Stimulated activated CD8-positive, alpha-beta memory T cell treated with anti-CD3 and anti-CD28 coated beads, Interleukin-2, amount 100 ng/mL, for 1 hour (primary cell): ENCODE measurements at places on chromosomes 16 and 17.

DNA sequence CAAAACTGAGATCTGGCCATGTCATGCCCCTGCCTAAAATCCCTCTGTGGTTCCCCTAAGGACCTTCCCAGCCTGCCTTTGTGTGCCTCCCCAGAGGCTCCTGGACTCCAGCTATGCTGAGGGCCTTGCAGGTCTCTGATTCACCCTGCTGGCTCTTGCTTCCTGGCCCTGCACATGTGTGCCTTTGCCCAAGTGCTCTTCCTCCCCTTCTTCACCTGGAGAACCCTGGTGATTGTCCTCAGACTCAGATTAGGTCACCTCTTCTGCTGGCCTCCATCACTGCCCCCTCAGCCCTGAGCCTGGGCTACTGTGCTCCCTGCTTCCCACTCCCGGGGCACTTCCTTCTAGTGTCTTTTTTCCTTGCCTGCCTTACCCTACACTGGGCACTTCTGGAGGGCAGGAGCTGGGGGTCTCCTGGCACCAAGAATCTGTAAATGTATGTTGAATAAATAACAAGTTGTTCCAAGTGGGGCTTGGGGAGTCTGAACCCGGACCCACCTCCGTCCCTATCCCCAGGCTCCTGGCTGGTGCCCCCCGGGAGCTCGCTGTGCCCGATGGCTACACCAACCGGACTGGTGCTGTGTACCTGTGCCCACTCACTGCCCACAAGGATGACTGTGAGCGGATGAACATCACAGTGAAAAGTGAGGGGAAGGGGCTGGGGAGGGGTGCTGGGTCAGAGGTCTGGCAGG lies 7.8 kb downstream of the ITGA3 start:
- no peak for DNase-seq

DNA sequence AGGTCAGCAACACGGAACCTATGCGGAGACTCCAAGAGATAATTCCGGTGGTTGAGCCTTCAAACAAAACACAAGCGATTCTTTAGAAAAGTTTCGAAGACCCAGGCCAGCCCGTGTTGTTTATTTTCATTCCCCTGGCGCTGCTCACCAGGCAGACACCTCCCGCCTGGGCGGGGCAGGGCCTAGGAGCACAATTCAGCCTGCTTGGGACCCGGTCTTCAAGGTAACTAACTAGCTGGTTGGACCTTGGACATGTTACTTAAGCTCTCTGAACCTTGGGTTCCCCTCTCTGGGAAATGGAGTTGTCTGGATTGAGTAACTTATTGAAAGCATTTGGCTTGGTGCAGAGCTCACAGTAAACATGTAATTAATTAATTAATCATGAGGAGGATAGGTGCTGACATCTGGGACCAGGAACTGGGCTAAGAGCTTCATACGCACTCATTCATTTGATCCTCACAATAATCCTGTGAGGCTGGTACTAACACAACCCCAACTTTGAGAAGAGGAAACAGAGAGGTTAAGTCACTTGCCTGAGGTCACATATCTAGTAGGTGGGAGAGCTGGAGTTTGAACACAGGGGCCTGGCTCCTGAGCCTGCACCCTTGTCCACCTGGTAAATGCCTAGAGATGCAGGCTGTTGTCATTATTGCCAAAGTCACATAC lies 125.3 kb upstream of the SMURF2 start:
- DNase-seq, result no peak

GRCh38 chr17:8649157-8650118 lies 18.9 kb upstream of the MYH10 start:
- no peak for DNase-seq

- no peak for DNase-seq
These were observed 198.0 kb upstream of the COX10 start for GRCh38 chr17:13871261-13871660.

GRCh38 chr17:7590743-7591142 lies 849 bp upstream of the SOX15 start:
- DNase-seq, result no peak

GRCh38 chr16:20409398-20410120 lies at the start of gene ACSM5:
TSS of gene ACSM5 (plus strand) at chr16:20409534. CDS start at chr16:20411485, 1,951 bp downstream.
- DNase-seq, result no peak

DNA sequence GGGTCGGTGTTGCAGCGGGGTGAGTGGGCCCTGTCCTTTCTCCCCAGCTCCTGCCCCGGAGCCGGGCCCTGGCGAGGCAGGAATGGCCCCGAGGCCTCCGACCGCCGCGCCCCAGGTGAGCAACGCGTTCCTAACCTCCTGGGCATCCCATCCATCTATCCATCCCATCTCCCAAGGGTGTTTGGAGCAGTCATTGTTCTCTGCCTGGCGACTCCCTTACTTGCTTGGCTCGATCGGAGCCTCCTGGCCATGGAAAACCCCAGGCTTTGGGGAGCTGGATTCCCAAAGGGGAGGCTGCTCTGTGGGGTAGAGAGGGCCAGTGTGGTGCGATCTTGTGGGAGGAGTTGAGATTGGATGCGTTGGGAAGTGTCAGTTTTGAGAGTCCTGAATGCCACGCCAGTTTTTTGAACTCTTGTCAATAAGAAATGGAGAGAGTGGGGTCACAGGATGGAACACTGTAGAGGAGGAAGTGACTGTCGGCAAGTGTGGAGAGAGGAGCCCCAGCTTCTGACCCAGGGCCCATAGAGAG lies 684 bp downstream of the ZFP90 start:
- DNase-seq, result no peak
